ENCODE measurements at places on chromosomes 7 and 10.

DNA sequence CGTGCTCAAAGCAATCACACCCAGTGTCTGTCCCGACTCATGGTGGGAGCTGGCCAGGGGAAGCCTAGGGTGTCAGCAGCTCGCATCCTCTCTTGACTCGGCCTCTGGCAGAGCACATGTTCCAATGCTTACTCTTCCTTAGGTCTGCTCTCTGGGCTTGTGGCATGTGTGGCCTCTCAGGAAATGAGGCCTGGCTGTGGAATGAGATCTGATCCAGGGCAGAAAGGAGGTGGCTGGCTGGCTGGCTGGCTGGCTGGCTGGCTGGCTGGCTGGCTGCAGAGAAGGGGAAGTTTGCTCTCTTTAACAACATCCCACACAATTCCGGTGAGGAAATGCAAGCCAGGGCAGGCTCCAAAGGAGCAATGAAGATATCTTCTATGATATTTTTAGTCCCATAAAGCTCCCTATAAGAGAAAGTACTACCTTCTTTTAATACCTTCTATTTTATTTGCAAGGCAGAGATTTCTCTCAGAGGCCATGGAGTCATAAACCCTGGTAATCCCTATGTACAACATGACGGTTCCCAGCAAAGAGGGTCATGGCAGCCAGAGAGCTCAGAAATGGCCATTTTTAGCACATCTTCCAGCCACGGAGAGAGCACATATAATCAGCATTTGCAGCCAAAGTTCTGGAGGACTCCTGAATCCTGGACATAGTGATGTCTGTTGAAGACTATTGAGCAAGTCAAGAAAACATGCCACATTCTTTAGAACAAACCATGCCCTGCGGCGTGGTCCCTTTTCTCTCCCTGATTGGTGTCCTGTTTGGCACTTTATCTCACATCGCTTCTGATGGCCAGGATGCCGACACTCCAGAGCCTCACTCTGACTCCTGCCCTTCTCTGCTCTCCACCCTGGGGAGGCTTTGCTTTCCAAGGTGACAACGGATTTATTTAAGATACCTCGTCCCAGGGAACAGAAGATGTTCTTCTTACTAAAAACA is 153.7 kb downstream of the FANK1 start:
- peak; percentile 9 for DNase-seq

- DNase-seq: peak; percentile 95
Measured at GRCh38 chr10:128147669-128148068, 21.4 kb upstream of the MKI67 start.

GRCh38 chr7:29116361-29117200 is 29.8 kb downstream of the CPVL start:
- DNase-seq: no peak

DNA sequence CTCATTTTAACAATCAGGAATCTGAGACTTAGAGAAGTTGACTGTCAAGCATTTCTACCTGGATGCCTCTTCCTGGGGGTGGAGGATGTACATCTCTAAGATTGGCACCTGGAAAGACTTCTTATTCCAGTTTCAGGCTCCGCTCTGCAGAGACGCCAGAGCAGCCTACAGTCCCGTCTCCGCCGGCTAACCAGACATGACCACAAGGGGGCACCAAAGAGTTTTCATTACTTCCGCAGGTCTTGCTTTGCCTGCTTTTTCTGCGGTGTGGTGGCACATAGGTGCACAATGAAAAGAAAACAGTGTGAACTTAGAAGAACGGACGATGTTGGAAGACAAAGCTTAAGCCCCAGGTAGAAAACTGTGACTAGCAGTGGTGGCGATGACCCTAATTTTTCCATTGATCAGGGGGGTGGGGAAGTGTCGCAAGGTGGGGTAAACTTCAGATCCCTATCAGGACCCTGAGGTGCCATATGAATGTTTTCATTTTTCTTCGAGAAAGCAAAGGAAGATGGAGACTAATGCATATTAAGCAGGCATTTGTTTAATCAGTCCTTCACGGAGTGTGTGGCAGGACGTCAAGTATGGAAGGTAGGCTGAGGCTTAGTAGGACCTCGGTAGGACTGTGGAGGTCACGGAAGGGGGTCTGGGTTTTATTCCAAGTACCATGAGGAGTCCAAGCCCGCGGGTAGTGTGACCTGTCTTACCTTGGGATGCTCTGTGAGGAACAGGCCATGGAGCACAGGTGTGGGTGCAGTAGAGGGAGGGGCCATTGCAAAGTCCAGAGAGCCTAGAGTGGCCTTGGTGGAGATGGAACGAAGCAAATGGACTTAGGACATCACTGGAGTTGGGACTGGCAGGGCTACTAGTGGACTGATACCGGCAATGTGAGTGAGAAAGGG is 60.1 kb upstream of the SORCS3 start:
- peak; percentile 35 for DNase-seq

DNA sequence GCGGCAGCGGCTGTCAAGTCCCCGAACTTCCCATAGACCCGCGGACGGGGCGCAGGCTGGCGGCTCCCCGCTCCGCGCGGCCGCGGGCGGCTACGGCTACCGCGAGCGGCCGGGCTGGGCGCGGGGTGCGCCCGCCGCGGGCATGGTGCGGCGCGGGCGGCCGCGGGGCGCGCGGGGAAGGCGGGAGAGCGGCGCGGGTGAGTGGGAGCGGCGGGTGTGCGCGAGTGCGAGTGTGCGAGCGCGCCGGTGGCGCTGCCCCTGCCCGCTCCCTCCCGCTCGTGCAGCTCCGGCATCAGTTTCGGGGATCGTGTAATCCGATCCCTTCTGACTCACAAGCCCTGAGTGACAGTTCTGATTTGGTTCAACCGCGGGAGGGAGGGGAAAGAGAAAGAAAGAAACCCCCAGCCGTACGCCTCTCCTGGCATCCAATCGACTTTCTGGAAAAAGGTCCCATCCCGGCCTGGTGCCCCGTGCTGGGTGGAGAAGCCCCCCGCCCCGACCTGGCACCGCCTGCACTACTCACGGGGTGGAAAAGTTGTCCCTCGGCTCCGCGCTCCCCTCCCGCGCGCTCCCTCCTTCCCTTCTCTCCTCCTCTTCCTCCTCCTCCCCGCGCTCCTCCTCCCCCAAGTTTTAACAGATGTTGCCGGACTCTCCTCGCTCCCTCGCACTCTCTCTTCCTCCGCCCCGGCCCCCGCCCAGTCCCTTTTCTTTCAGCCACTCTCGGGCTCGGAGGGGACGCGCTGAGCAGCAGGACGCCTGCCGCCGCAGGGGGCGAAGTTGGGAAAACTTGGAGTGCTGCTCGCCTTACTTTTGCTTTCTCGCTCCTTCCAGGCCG is at the start of gene GLI3:
GLI3 (minus strand) TSS at position 234 of the 835 bp plus-strand sequence. CDS start 13,956 bp downstream, outside the sequence.
- peak; percentile 92 for DNase-seq
